CD14-positive monocyte (primary cell): ENCODE measurements at places on chromosomes 1 and 21.

DNA sequence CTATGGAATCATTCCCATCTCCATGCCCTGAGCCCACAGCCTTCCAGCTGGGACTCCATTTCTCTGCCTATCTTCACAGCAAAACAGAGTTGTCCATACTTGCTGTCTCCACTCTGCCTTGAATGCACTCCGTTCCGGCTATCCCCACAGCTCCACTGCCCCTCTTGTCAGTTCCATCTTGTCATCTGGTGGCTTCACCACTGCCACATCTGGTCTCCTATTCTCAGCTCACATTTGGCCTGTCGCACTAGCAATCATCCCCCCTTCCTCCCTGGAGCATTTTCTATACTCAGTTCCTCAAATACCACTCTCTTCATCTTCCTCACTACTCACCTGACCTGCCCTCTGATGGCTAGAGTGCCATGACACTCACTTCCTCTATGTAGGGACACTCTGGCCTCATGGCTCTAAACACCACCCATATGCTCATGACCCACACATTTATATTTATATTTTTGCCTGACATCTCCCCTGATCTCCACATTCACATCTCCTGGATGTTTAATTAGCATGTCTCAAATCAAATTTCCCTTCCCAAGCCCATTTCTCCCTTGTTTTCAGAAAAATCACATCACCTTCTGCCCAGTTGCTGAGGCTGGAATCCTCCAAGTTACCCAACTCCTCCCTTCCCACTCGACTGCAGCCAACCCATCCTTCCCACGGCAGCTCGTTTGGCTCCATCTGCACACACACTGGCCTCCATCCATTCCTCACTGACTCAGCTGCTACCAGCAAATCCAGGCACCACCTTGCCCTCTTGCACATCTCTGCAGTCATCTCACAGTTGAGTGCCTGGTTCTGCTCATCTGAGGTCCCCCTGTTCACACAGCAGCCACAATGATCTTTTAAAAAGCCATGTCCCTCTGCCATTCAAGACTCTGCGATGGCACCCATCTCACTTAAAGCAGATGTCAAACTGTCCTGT lies 6.1 kb downstream of the ZNF692 start:
- DNase-seq = peak; percentile 16

DNA sequence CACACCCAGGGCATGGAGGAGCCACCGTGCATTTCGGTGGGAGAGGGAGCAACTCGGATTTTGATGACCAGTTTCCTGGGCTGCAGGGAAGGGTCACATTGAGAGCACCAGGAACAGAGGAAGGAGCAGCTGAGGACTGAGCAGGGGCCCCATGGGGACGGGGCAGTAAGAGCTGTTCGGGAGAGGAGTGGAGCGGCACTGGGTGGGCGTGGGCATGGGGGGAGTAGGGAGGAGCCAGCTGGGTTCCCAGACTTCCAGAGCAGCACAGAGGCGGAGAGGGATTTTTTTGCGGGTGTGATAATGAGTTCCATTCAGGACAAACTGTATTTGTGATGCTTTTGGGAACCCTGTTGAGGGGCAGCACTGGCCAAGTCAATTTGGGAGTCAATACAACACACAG lies 17.4 kb upstream of the GPR153 start:
- DNase-seq = no peak

DNA sequence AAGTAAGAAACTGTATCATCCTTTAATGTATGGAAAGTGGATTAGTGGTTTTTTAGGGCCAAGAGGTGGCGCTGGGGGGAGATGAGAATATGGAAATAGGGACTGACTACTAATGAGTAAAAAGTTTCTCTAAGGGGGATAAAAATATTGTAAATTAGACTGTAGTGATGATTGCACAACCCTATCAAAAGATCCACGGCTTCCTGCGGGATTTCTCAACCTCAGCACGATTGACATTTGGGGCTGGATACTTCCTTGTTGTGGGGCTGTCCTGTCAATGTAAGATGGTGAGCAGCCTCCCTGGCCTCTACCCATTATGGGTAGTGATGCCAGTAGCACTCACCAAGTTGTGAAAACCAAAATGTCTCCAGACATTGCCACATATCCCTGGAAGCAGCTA lies 36.0 kb upstream of the PRDM2 start:
- DNase-seq = peak; percentile 67

DNA sequence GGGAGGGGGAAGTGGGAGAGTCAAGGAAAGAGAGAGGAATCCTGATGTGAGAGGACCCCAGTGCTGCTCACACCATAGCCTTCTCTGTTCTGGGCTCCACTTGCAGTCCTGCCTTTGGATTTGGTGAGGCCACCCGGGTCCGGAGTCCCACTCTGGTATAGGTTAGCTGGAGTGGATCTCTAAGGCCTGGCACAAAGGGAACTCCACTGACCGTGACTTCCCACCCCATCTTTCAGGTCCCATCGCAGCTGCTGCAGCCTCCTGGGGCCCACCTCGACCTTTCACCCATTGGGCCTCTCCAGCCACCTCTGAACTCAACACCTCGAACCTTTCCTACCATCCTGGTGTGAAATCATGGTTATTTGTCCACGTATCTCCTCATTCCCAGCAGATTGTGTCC lies 324.4 kb downstream of the MATN1 start:
- no peak for DNase-seq

GRCh38 chr21:15014221-15014620 lies 50.6 kb downstream of the NRIP1 start:
- DNase-seq = no peak
